ENCODE measurements at places on chromosomes 1 and 21.

DNA sequence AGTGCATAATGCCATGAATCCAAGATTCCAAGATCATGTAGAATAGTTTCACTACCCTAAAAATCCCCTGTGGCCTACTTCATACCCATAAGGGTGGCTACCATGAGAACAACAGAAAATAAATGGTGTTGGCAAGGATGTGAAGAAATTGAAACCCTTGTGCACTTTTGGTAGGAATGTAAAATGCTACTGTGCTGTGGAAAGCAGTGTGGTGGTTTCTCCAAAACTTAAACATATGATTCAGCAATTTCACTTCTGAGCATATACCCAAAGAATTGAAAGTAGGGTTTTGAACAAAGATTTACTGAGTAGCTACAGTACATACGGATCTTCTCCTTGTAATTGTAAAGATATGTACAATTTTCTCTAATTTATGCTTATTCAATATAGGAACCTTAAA lies 16.0 kb downstream of the FNBP1L start:
- H3K4me3 ChIP-seq = no peak overlapping the region
- H3K27me3 ChIP-seq = no peaks in the 10 kb centered on the region
- H3K27ac ChIP-seq = no peak overlapping the region
- no peaks in the 10 kb centered on the region for H3K4me1 ChIP-seq
- DNase-seq = no peak
- H3K36me3 ChIP-seq = no peaks in the 10 kb centered on the region

GRCh38 chr1:33292726-33293340 lies 28.1 kb downstream of the A3GALT2 start:
- no peak overlapping the region for H3K4me3 ChIP-seq
- H3K36me3 ChIP-seq = peaks cover 52% of the 10 kb centered on the region
- H3K27ac ChIP-seq = peak overlapping the region; percentile 4

DNA sequence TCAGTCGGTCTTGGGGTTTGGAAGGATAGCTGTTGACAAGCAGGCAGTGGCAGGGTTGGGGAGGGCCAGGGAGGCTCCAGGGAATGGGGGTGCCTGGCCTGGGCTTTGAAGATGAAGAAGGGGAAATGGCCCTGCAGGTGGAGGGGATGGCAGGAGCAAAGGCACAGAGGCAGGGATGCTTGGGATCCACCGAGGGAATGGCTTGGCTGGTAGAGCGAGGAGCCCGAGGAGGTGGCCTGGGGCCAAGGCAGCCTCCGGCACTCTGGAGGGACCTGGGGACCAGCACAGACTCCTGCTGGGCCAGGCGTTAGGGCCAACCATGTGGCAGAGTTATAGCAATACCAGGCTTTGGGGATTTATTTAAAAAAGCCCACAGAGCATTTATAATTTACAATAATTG lies 62.9 kb upstream of the EDN2 start:
- H3K27me3 ChIP-seq = no peaks in the 10 kb centered on the region
- H3K4me3 ChIP-seq = no peak overlapping the region
- no peaks in the 10 kb centered on the region for H3K4me1 ChIP-seq
- no peaks in the 10 kb centered on the region for H3K36me3 ChIP-seq
- DNase-seq = no peak
- no peak overlapping the region for H3K27ac ChIP-seq

GRCh38 chr1:233738850-233739249 lies 124.9 kb downstream of the KCNK1 start:
- DNase-seq = no peak
- no peaks in the 10 kb centered on the region for H3K4me1 ChIP-seq
- H3K36me3 ChIP-seq = no peaks in the 10 kb centered on the region
- no peak overlapping the region for H3K4me3 ChIP-seq

DNA sequence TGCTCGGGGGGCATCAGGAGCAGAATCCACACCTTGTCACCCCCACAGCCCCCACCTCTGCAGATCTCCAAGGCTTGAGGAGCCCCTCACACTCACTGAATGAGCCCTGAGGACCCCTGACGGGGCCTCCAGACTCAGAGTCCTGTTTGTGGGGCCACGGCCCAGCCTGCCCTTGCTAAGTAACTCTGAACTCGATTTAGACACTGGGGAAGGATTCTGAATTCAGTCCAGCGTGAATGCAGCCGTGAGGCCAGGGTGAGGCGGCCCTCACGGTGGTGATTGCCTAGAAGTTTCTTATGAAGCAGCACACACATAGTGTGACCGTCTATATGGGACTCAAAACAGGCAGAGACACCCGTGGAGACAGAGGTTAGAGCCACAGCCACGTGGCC lies 58.9 kb upstream of the ADARB1 start:
- DNase-seq = no peak
- no peaks in the 10 kb centered on the region for H3K27me3 ChIP-seq
- no peaks in the 10 kb centered on the region for H3K4me1 ChIP-seq
- H3K36me3 ChIP-seq = no peaks in the 10 kb centered on the region

GRCh38 chr1:21118167-21118566 lies 58.5 kb downstream of the EIF4G3 start:
- no peaks in the 10 kb centered on the region for H3K36me3 ChIP-seq
- no peak for DNase-seq
- no peaks in the 10 kb centered on the region for H3K4me1 ChIP-seq
- no peaks in the 10 kb centered on the region for H3K27me3 ChIP-seq

GRCh38 chr1:53310847-53311681 lies 16.8 kb downstream of the LRP8 start:
- no peak overlapping the region for H3K4me3 ChIP-seq
- no peaks in the 10 kb centered on the region for H3K27me3 ChIP-seq
- H3K36me3 ChIP-seq = no peaks in the 10 kb centered on the region
- DNase-seq = no peak
- no peak overlapping the region for H3K27ac ChIP-seq
- H3K4me1 ChIP-seq = no peaks in the 10 kb centered on the region

DNA sequence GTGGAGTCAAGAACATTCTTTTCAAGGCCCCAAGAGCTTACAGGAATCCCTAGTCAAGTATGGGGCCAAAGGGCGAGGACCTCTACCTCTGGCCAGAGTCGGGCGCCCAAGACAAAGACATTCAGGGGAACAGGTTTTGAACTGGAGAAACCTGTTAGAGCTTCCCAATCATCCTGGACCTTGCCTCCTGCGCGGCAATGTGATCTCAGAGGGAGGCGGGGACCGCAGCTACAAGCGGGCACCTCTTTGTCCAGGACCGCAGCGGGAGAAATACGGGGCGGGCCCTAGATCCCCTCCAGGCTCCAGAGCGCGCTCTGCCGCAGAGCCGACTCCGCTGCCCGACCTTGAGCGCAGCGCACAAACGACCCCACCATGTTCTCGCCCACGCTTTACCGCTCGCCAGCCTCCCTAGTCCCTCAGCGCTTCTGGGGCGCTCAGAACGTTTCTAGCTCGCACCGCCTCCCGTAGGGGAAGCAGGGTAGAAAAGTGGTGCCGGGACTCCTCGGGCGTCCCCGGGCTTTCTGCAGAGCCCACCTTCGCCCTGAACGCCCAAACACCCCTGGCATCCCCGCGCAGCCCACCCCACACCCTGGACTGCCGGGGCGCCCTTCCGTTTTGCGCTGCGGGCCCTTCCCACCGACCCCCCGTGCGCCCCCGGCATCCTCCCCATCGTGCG lies 28.1 kb downstream of the RABIF start:
- no peak for DNase-seq
- no peaks in the 10 kb centered on the region for H3K36me3 ChIP-seq
- peak overlapping the region; percentile 65 for H3K27ac ChIP-seq
- H3K4me1 ChIP-seq = no peaks in the 10 kb centered on the region
- no peaks in the 10 kb centered on the region for H3K27me3 ChIP-seq
- peak overlapping the region; percentile 44 for H3K4me3 ChIP-seq

DNA sequence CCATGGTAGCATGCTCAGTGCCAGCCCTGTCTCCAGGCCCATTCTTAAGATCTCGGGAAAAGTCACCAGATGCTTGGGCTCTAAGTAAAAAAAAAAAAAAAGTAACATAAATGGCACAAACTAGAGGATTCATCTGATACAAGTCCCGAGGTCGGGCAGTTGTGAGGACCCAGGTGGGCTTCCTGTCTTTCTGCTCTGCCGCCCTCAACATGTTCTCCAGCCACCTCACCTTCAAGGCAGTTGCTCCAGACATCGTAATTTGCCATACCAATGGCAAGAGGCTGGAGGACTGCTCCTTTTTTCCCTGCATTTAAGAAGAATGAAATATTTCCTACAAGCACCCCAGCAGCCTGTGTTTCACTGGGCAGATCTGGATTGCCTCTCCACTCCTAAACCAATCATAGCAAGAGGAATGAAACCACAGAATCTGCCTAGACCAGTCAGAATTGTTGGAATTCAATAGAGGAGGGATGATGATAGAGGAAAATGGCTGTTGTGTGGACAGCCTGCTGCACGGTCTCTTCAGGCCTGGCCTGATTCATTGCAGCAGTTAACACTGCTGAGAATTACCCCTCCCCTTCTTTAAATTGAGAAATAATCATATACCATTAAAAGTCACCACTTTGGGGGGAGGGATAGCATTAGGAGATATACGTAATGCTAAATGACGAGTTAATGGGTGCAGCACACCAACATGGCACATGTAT lies 5.4 kb downstream of the HMGN2 start:
- no peak overlapping the region for H3K4me3 ChIP-seq
- H3K36me3 ChIP-seq = peaks cover 64% of the 10 kb centered on the region
- H3K27me3 ChIP-seq = no peaks in the 10 kb centered on the region
- DNase-seq = no peak
